A549 treated with ZK216348 at 1 μM for 4 hours (cell line): ENCODE measurements at places on chromosomes 7 and 10. TPM values are rescaled to one million over a fixed set of nuclear protein-coding genes. Genes with fewer than 3 reads are reported as not detected.

The GSTO2 gene
- total RNA-seq, result 2.1 to 2.7 TPM (median 2.3 TPM) in 5 replicates

The LIPN gene
- total RNA-seq, result not detected in 5 replicates

The TMEM184A gene
- 6.8 to 14.2 TPM (median 11.3 TPM) in 5 replicates for total RNA-seq

The LFNG gene
- 7.5 to 20.1 TPM (median 17.2 TPM) in 5 replicates for total RNA-seq

The LIPF gene
- total RNA-seq, result not detected in 5 replicates

The PRKG1 gene
- total RNA-seq, result not detected in 5 replicates

The VIPR2 gene
- total RNA-seq, result not detected in 5 replicates

The TYW1B gene
- 2.4 to 3.0 TPM (median 2.6 TPM) in 5 replicates for total RNA-seq

The TLX1 gene
- total RNA-seq, result not detected in 5 replicates

The EFCAB10 gene
- 1.7 to 5.2 TPM (median 2.5 TPM) in 5 replicates for total RNA-seq

The ABHD11 gene
- total RNA-seq, result 16.7 to 26.7 TPM (median 24.8 TPM) in 5 replicates

The STEAP1 gene
- total RNA-seq, result 13.1 to 14.5 TPM (median 13.4 TPM) in 5 replicates

The SPDYE16 gene
- not detected in 5 replicates for total RNA-seq

The AMZ1 gene
- total RNA-seq, result 0.05 to 0.06 TPM in 2 of 5 replicates, not detected in the others

The SPDYE11 gene
- total RNA-seq, result not detected in 5 replicates

The CCZ1B gene
- 27.9 to 57.1 TPM (median 34.6 TPM) in 5 replicates for total RNA-seq

The ZCCHC24 gene
- 2.5 to 4.7 TPM (median 4.0 TPM) in 5 replicates for total RNA-seq

The CALHM1 gene
- total RNA-seq, result not detected in 5 replicates

The TRIM56 gene
- total RNA-seq, result 8.6 to 18.6 TPM (median 14.5 TPM) in 5 replicates

The GPR15LG gene
- not detected in 5 replicates for total RNA-seq
